ENCODE measurements at places on chromosomes 1 and 21.
A peak's percentile ranks its signal among the peaks of the same experiment; 100 is the strongest.

GRCh38 chr1:203598752-203599151 lies 27.9 kb upstream of the ATP2B4 start:
- no peak for DNase-seq

DNA sequence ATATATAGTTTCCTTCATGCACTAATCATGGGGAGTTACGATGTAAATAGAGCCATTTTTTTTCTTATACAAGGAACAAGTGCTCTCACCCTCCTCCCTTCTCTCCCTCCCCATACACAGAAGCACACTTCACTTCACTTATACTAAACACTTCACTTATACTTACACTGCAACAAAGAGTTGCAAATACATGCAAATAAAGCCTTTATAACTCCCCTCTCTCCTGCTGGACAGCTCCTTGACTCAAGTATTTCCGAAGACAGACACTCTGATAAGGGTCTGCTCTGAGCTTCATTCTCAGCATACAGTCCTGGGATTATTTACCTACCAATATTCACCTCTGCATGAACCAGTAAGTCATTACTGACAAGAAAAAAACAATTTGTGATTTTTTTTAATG lies 35.6 kb upstream of the ERG start:
- no peak for DNase-seq

DNA sequence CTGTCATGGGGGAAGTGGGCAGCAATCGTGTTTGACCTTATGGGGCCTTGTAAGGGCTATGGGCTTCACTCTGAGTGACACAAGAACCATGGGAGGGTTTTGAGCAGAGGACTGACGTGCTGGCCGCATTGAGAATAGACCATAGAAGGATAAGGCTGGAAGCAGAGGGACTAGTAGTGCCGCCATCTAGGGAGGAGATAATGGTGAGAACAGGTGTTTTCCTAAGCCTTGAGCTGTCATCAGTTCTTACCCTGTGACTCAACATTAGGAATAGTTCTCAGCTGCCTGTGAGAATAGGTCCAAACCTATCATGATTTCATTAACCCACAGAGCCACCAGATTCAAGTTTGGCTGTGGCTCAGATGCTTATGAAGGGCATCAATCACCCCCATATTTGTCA lies 228.5 kb downstream of the CACNA1E start:
- DNase-seq = no peak

- no peak for DNase-seq
Measured at GRCh38 chr1:32536117-32536516, 3.1 kb upstream of the ZBTB8A start.

- DNase-seq = no peak
Measured at GRCh38 chr21:31726407-31726806, 5.5 kb downstream of the SCAF4 start.

DNA sequence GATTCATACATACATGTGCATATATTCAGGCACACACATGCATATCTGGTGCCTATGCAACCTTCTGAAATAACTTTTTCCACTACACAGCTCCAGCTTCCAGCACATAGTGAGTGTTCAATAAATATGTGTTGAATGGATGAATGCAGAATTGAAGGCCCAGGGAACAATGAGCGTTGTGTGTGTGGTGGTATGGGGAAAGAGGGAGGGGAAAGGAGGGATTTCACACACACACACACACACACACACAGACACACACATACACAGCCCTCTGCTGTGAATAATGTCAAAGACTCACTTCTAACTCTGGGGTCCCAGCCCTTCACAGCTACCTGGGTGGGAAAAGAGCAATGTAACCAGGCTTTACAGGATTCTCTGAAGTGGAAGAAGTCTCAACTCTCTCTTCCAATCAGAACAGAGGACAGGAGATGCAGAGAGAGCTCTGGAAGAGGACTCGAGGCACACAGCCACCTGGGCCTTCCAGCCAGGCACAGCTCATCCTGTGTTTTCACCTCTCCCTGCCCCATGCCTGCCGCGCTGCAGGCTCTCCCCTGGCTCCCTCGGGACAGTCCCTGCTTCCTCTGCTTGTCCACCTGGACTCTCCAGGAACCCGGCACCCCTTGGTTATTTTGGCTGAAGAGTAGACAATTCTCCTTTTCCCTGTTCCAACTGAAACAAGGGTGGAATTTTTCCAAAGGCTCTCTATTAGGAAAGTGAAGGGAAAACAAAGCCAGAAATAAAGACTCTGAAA lies 5.4 kb upstream of the IGSF8 start:
- no peak for DNase-seq

- DNase-seq = peak; percentile 95
Measured at GRCh38 chr21:36909901-36910561, 56.4 kb downstream of the HLCS start.

- DNase-seq = no peak
Measured at GRCh38 chr1:246338546-246338945, 168.5 kb downstream of the SMYD3 start.

DNA sequence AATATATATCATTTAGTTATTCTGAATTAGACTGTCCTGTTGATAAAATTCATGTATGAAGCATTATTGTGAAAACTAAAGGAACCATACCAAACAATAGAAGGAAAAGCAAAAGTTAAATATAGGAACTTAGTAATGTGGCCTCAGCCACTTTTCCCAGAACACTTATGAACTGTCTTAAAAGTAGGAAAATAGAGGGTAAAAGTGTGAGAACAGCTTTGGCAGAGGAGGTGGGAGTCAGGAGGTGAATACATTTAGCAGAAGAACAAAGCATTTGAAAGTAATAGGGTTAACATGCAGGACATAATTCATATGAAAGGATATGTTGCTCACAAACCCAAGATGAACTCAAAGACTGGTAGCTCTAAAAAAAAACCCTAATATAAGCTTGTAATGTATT lies 121.9 kb downstream of the KCNT2 start:
- DNase-seq = no peak

DNA sequence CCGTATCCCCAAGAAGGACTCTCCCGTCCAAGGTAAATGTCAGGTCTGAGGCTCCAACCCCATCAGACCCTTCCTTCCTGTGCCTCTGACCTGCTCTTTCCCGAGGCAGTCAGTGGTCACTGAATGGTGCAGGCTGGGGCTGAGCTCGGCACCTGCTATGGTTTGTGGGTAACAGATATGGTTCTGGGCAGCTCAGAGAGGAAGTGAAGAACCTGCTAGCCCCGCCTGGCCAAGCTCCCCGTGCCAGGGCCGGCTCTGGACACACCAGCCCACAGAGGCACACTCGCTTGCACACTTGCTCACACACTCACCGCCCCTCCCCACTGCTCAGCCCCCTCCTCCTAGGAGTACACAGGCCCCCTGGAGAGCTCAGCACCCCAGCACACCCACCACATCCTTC lies 16.4 kb downstream of the NCMAP start:
- no peak for DNase-seq

- no peak for DNase-seq
Measured at GRCh38 chr21:31752352-31752751, 20.4 kb upstream of the SCAF4 start.

GRCh38 chr1:6345009-6345408 lies 48.6 kb downstream of the ACOT7 start:
- DNase-seq = no peak

- DNase-seq = no peak
Measured at GRCh38 chr1:17546946-17547670, 7.6 kb downstream of the ARHGEF10L start.

DNA sequence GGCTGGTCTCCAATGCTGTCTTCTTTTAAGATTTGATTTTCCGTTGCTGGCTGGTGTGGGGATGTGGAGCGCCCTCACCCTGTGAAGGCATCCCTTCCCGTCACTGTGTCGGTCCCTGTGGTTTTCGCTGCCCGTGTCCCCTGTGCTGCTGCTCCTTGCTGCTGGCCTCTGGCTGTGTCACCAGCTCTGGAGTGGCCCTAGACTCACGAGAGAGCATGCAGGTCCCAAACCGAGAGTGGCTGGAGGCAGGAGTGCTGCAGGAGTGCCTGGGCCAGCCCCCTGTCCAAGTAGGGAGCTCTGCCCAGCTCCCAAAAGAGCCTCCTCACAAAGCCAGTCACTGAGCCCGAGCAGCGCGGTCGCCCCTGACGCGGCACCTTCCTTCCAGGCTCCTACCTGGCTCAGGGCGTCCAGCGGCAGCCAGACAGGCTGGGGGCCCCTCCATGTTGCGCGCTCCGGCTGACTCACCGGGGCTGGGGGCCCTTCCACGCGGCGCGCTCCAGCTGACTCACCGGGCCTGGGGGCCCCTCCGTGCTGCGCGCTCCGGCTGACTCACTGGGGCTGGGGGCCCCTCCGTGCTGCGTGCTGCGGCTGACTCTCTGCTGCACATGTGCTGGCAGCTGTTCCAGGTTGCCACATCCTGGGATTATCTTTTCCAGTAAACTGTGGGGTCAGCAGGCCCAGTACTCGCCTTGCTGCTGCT lies 106.7 kb upstream of the COL6A1 start:
- DNase-seq = peak; percentile 93

DNA sequence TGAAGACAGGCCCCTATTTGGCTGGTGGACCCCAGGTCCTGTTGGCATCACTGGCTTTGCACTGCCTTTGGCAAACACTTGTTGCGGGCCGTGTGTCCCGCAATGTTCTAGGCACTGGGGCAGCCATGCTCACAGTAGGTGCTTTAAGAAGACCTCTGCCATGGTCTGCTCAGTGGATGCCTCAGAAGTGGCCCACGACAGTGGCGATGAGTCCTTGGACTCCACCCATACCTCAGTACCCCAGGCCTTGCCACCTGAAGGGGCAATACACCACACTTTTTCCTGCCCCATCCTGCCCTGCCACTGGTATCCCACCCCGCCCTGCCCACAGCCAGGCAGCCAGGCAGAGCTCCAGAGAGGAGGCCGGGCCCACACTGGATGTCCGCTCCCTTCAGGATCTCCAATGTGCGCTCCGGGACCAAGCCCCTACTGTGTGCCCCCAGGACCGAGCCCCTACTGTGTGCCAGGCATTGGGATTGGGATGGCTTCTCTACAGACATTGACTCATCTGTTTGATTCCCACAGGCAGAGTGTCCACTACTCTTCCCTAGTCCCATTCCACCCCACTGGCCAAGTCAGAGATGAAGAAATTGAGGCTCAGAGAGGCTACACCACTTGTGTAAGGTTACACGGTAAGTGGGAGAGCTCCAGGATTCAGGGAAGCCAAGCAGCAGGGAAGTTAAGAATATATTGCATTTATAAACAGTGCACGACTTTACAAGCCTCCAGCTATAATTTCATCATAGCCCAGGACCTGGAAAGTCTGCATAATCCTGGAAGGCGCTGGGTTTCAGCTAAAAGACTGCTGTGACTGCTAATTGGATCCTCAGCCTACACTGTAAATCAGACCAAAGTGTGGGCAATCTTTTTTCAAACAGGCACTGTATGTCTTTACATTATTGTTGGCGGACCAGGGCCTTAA lies 101.6 kb downstream of the DMRTB1 start:
- no peak for DNase-seq

- DNase-seq = no peak
Measured at GRCh38 chr1:1892079-1892762, 1.3 kb upstream of the GNB1 start.

- DNase-seq = no peak
Measured at GRCh38 chr21:42648606-42649005, 4.8 kb upstream of the PDE9A start.

- no peak for DNase-seq
Measured at GRCh38 chr1:59686170-59686569, 128.6 kb upstream of the HOOK1 start.

DNA sequence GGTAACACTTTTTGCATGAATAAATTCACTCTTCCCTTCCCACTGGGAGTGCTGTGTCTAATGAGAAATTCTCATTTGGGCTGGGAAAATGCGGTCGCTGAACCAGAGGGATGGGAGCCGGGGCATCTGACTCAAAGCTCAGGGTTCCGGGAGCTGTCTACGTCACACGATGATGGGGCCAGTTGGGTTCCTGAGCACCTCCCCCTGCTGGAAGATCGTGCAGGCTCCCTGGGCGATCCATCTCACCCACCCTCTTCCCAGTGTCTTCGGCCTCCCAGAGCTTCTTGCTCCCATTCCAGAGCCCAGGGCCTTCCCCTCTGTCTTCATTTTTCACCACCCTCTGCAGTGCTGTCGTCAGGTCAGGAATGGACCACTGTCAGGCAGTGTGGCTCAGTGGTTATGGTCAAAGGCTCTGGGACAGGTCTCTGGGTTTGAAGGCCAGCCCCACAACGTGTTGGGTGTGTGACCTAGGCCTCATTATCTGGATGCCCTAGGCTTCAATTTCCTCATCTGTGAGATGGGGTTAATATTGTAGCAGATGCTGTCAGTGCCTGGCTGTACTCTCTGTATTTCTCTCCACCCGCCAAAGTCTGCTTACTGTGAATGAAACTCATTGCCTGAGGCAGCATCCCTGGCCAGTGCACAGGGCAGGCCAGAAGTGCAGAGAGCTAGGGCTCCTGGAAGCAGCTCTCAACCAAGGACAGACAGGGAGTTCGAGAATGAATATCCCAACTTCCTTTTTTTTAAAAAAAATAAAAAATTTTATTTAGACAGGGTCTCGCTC lies 31.8 kb downstream of the IGSF21 start:
- DNase-seq = no peak

DNA sequence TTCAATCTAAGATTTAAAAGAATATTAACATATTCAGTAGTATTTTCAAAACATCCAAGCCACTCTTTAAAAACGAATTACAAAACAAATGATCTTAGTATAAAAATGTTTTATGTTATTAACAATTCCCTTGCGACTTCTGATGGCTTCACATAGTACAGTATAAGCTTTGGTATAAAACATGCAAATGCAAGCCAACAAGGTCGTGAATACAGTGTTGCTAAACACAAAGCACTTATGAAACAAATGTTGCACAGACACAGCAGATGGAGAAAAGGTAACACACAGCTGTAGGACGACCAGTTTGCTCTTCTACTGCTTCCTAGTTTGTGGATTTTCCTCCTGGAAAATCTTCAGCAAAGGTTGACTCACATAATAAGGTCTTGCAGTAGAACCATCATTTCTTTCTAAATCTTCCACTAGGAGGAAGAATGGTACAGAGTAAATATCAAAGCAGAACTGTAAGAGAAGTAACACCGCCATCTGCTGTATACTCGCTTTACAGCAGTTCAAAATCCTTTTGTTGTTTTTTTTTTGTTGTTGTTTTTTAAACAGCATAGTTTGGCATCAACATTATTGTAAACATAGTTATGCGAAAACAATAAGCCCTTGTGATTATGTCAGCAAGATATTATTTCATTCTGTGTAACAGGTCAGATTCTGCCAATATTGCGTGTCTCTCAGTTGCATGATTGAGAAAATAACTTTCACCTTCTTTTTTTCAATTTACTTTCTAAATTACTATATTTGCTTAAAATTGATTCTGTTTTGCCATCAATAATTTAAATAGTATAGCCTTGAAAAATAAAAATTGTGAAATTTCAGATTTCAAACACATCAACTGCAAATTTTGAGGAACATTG lies 69.5 kb downstream of the LHX8 start:
- peak; percentile 18 for DNase-seq

- DNase-seq = no peak
Measured at GRCh38 chr1:14954930-14955329, 198.6 kb upstream of the TMEM51 start.

DNA sequence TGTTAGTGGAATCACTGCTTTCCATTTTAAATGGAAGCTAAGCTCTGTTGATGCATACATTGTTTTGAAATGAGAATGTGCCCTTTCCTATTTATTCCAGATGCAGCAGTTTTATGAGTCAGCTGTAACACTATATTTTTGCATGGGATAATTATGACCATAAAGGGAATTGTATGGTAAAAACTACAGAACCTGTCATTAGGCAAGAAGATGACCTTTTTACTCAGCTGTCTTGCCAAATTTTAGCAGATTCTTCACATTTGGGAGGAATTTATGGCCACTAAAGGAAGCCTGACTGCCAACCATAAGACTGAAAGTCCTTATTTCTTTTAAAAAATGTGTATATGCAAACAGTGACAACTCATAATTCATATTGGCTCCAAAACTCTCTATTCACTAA lies 356.3 kb upstream of the PRMT6 start:
- peak; percentile 65 for DNase-seq

Data from fibroblast of the conjunctiva (primary cell).